ENCODE measurements at places on chromosomes 11 and 22. TPM values are rescaled to one million over a fixed set of nuclear protein-coding genes. Genes with fewer than 3 reads are reported as not detected.

GRCh38 chr11:56716379-56716854 lies 17.5 kb downstream of the OR9G1 start:
- H3K36me3 ChIP-seq: no peaks in the 10 kb centered on the region
- H3K27me3 ChIP-seq: no peaks in the 10 kb centered on the region
- H3K4me3 ChIP-seq: no peak overlapping the region
- no peaks in the 10 kb centered on the region for H3K4me1 ChIP-seq
- no peak overlapping the region for H3K27ac ChIP-seq

DNA sequence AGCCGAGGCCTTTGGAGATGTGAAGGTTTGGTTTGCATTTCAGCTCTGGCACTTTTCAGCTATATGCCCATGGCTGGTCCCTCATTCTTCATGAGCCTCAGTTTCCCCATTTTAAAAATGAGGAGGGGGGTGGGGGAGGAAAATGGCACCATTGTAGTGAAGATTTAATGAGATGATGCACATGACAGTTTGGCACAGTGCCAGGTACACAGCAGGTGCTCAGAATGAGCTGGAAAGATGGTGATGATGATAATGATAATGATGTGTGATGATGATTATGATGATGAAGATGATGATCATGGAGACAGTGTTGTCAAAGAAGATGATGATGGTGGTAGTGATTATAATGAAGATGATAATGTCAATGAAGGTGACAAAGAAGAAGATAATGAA lies 24.3 kb upstream of the FGF3 start:
- no peak overlapping the region for H3K4me3 ChIP-seq
- no peaks in the 10 kb centered on the region for H3K4me1 ChIP-seq
- no peaks in the 10 kb centered on the region for H3K36me3 ChIP-seq
- peaks cover 8% of the 10 kb centered on the region for H3K27me3 ChIP-seq
- DNase-seq: no peak
- no peak overlapping the region for H3K27ac ChIP-seq

DNA sequence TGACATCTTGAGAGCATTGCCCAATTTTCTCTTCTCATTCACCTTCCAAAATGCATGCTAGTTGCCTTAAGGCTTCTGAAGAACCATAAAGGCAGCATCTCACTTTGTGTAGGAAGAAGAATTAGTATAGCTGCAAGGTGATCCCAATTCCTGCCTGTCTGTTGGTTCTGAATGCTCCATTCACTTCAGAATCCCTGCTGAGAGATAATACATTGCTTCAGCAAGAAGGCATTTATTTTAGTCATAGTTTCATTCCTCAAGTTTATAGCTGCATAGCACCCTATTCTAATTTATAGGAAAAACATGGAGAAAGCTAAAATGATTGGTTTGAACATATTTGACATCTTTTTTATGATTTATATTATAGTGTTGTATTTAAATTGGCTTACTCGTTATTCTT lies 181.3 kb downstream of the METTL15 start:
- no peaks in the 10 kb centered on the region for H3K4me1 ChIP-seq
- peaks cover 28% of the 10 kb centered on the region for H3K36me3 ChIP-seq
- no peaks in the 10 kb centered on the region for H3K27me3 ChIP-seq
- no peak overlapping the region for H3K4me3 ChIP-seq
- no peak for DNase-seq
- H3K27ac ChIP-seq: no peak overlapping the region

DNA sequence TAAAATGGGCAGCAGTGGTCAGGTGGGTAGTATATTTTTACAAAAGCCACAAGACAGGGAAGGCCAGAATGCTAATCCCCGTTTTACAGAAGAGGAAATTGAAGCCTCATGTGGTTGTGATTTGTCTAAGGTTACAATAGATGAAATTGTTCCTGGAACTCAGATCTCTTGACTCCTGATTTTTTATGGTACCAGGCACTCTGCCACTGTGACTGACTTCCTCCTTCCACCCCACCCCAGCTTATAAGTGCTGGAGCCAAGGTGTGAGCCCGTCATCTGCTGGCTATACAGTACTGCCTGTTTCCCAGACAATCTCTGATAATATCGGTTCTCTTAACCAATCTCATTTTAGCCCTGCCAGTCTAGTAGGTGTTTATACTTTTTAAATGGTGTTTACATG lies 1.9 kb downstream of the SLC5A1 start:
- H3K27ac ChIP-seq: no peak overlapping the region
- H3K4me3 ChIP-seq: no peak overlapping the region
- H3K36me3 ChIP-seq: no peaks in the 10 kb centered on the region
- H3K27me3 ChIP-seq: peaks cover 56% of the 10 kb centered on the region
- DNase-seq: no peak

GRCh38 chr11:17986711-17987220 lies 26.1 kb downstream of the SERGEF start:
- H3K4me3 ChIP-seq: no peak overlapping the region
- H3K27ac ChIP-seq: no peak overlapping the region
- H3K36me3 ChIP-seq: peaks cover 53% of the 10 kb centered on the region
- DNase-seq: no peak
- no peaks in the 10 kb centered on the region for H3K27me3 ChIP-seq

GRCh38 chr11:33060271-33060670 lies 20.9 kb downstream of the TCP11L1 start:
- H3K27ac ChIP-seq: peak overlapping the region; percentile 48
- no peak for DNase-seq
- H3K4me3 ChIP-seq: no peak overlapping the region
- H3K27me3 ChIP-seq: no peaks in the 10 kb centered on the region
- H3K4me1 ChIP-seq: peaks cover 49% of the 10 kb centered on the region

- no peak overlapping the region for H3K4me3 ChIP-seq
- peaks cover 12% of the 10 kb centered on the region for H3K36me3 ChIP-seq
- peak; percentile 60 for DNase-seq
- H3K27me3 ChIP-seq: no peaks in the 10 kb centered on the region
- no peak overlapping the region for H3K27ac ChIP-seq
Measured at GRCh38 chr11:74255741-74256375, 55.6 kb downstream of the P4HA3 start.

DNA sequence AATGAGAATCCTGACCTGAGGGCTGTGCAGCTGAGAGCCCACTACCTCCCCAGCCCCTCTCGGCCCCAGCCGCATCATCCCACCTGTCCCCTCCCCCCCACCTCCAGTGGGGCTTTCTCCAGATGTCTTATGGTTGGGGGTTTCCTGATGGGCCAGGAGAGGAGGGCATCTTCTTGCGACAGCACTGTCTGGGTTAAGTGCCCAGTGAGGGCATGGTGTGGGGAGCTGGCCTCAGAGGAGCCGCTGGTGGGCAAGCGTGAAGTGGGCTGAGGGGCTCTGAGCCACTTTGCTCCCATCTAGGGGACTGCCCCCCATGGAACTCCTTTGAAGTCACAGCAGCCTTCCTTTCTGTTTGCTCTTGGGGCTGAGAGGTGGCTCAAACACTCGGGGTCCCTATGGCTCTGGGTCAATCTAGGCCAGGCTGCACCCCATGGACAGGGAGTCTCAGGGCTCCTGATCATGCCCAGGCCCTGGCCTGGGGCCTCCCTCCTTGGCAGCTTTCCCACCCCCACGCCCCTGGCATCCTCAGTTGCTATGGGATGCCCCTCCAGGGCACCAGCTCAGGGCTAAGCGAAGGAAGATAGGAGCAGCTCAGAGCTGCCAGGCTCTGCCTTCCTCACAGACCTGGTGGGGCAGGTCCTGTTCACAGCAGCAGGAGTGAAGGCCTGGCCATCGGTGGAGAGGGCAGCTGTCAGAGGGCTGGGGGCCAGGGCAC lies 11.0 kb upstream of the MIEF1 start:
- no peak for DNase-seq
- H3K27me3 ChIP-seq: no peaks in the 10 kb centered on the region
- no peak overlapping the region for H3K4me3 ChIP-seq

Gene TAF10
- 160 TPM for total RNA-seq

Gene RBMXL2
- not detected for total RNA-seq

Gene SLC36A4
- 17.9 TPM for total RNA-seq

Gene GUCY1A2
- total RNA-seq: not detected

Measured in activated CD8-positive, alpha-beta T cell treated with anti-CD3 and anti-CD28 coated beads for 36 hours (primary cell).